ENCODE measurements at places on chromosomes 6 and 20. TPM values are rescaled to one million over a fixed set of nuclear protein-coding genes. Genes with fewer than 3 reads are reported as not detected.
A peak's percentile ranks its signal among the peaks of the same experiment; 100 is the strongest.

GATA5 gene
- 0.67 TPM for total RNA-seq

SLC2A4RG gene
- total RNA-seq = 26.0 TPM

COL21A1 gene
- 4.0 TPM for total RNA-seq

ESR1 gene
- total RNA-seq = 3.5 TPM

PRL gene
- not detected for total RNA-seq

CYP39A1 gene
- total RNA-seq = 11.4 TPM

KCNK5 gene
- 13.5 TPM for total RNA-seq

LAMA2 gene
- 63.8 TPM for total RNA-seq

DNA sequence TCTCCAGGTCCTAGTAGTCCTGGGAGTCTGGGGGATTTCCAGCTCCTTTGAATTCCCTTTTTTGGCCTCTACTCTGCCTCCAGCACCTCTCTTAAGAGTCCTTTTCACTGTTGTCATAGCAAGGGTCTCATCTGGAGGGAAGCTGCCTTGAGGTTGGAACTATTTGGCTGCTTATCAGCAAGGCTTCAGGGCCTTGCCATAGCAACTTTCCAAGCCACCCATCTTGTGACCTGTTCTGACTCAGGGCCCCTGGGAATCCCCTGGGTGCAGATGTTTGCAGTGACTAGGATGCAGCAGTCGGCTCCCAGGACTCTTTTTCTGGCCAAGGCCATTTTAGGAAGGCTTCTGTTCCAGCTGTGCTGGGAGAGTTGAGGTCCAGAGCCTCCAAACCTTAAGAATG, 12.4 kb downstream of the PKIG start:
- H3K4me1 ChIP-seq = no peaks in the 10 kb centered on the region
- no peak overlapping the region for H3K27ac ChIP-seq
- peaks cover 16% of the 10 kb centered on the region for H3K36me3 ChIP-seq
- H3K4me3 ChIP-seq = no peak overlapping the region

DNA sequence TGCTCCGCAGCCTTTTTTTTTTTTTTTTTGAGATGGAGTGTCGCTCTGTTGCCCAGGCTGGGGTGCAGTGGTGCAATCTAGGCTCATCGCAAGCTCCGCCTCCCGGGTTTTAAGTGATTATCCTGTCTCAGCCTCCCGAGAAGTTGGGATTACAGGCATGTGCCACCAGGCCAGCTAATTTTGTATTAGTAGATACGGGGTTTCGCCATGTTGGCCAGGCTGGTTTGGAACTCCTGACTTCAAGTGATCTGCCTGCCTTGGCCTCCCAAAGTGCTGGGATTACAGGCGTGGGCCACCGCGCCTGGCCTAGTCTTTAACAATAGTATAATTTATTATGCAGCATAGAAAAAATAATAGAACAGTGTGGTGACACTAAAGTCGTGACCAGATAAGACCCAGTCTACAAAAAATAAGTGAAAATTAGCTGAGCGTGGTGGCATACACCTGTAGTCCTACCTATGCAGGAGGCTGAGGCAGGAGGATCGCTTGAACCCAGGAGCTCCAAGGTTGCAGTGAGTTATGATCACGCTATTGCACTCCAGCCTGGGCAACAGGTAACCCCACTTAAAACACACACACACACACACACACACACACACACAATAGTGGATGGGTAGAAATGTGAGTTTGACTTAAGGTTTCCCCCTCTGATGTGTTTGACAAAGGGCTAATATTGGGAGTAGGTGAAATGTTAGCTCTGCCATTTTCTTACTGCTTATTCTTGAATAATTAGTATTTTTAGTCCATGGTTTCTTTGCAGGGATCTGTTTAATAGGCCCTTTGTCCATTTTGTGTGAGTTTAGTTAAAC, 6.5 kb downstream of the PIM1 start:
- H3K27me3 ChIP-seq = no peaks in the 10 kb centered on the region
- peaks cover 25% of the 10 kb centered on the region for H3K36me3 ChIP-seq
- peaks cover 21% of the 10 kb centered on the region for H3K4me1 ChIP-seq

- H3K27ac ChIP-seq = no peak overlapping the region
- H3K4me3 ChIP-seq = no peak overlapping the region
- H3K27me3 ChIP-seq = no peaks in the 10 kb centered on the region
These were observed 275.1 kb upstream of the CDH4 start for GRCh38 chr20:60976913-60977312.

DNA sequence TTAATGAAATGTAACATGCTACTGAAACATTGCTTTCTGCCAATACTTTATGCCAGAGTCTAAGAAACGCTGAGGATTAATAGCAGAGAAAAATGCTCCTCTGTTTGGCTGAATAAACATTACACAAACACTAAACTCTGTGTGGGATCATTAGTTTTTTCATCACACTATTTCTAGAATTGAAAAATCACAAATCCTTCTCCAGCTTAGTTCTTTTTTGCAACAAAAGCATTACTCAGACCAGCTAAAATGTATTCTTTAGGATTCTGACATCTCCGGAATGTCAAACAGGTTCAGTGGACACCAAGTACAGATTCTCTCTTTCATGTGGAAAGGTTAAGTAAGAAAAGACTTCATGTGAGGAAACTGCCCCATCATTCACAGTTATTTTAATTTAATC, 226.9 kb downstream of the SIM1 start:
- no peak for DNase-seq
- H3K36me3 ChIP-seq = no peaks in the 10 kb centered on the region
- H3K4me3 ChIP-seq = no peak overlapping the region
- no peaks in the 10 kb centered on the region for H3K27me3 ChIP-seq

GRCh38 chr6:27178860-27179259, 68.6 kb upstream of the PRSS16 start:
- no peaks in the 10 kb centered on the region for H3K36me3 ChIP-seq
- H3K27me3 ChIP-seq = no peaks in the 10 kb centered on the region
- no peak for DNase-seq
- peak overlapping the region; percentile 94 for H3K27ac ChIP-seq

GRCh38 chr6:10719296-10719963, 3.4 kb upstream of the TMEM14C start:
- no peaks in the 10 kb centered on the region for H3K27me3 ChIP-seq
- no peak overlapping the region for H3K27ac ChIP-seq
- H3K4me1 ChIP-seq = peaks cover 15% of the 10 kb centered on the region
- no peaks in the 10 kb centered on the region for H3K36me3 ChIP-seq
- DNase-seq = no peak

- H3K27ac ChIP-seq = no peak overlapping the region
- H3K27me3 ChIP-seq = no peaks in the 10 kb centered on the region
- no peaks in the 10 kb centered on the region for H3K36me3 ChIP-seq
- no peak overlapping the region for H3K4me3 ChIP-seq
- H3K4me1 ChIP-seq = peaks cover 4% of the 10 kb centered on the region
These were observed 206.0 kb upstream of the MARCKS start for GRCh38 chr6:113651120-113651519.

GRCh38 chr6:131226459-131227157, 91.3 kb downstream of the AKAP7 start:
- DNase-seq = no peak
- H3K4me3 ChIP-seq = no peak overlapping the region
- H3K27ac ChIP-seq = no peak overlapping the region
- H3K36me3 ChIP-seq = no peaks in the 10 kb centered on the region
- H3K27me3 ChIP-seq = no peaks in the 10 kb centered on the region

DNA sequence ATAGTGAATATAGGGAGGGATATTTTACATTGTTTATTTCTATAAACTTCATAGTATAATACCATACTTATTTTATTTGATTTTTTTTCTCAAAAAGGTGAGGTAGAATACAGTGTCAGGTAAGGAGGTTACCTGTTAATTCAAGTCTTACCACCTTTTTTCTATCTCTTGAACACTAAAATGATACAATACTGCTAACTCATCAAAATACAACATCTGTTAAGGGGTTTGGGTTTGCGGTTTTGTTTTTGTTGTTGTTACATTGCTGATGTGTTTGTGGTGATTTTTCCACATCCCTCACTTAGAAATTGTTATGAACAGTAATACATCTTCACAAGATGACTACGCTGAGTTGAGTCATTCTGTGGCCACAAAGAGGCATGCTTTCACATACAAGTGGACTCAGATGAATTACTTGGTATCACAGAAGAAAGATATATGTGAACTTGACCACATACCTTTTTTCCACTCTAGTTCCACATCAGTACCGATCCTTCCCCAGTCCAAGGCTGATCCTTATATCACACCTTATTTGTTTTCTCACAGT, 139.4 kb upstream of the ID4 start:
- no peak overlapping the region for H3K27ac ChIP-seq
- H3K4me1 ChIP-seq = no peaks in the 10 kb centered on the region
- no peaks in the 10 kb centered on the region for H3K36me3 ChIP-seq
- no peaks in the 10 kb centered on the region for H3K27me3 ChIP-seq
- H3K4me3 ChIP-seq = no peak overlapping the region

- H3K27me3 ChIP-seq = peaks cover 24% of the 10 kb centered on the region
- H3K36me3 ChIP-seq = no peaks in the 10 kb centered on the region
- DNase-seq = no peak
These were observed 3.4 kb upstream of the DLL1 start for GRCh38 chr6:170294298-170294730.

DNA sequence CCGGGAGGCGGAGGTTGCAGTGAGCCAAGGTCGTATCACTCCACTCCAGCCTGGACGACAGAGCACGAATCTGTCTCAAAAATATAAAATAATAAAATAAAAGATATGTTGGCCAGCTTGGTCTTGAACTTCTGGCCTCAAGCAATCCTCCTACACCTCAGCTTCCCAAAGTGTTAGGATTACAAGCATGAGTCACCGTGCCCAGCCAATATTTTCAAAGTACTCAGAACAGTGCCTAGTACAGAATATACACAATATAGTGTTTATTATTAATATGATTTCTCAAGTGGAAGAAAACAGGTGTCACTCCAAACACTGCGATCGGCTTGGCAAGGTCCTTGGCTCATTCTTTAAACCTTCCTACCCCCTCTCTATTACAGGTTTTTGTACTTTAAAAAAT, 3.1 kb downstream of the FAM210B start:
- H3K4me3 ChIP-seq = no peak overlapping the region
- H3K27ac ChIP-seq = no peak overlapping the region
- H3K36me3 ChIP-seq = peaks cover 15% of the 10 kb centered on the region
- no peaks in the 10 kb centered on the region for H3K27me3 ChIP-seq

DNA sequence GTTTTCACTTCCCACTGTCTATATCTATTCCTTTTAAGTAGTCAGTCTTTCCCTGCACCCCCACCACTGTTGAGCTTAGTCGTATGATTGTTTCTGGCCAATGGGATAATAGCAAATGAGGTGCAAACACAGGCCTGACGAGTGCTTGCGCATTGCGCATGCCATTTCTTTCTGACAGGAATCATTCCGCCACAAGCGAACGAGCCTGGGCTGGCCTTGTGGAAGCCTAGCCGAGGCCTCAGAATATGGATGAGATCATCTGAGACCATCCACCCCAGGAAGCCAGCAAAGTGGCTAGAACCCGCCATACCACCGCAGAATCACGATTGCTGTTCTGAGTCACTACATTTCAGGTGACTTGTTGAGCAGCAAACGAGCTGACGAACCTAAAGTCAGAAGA, 52.2 kb upstream of the PRL start:
- no peak overlapping the region for H3K4me3 ChIP-seq
- no peak overlapping the region for H3K27ac ChIP-seq
- DNase-seq = no peak
- no peaks in the 10 kb centered on the region for H3K27me3 ChIP-seq

DNA sequence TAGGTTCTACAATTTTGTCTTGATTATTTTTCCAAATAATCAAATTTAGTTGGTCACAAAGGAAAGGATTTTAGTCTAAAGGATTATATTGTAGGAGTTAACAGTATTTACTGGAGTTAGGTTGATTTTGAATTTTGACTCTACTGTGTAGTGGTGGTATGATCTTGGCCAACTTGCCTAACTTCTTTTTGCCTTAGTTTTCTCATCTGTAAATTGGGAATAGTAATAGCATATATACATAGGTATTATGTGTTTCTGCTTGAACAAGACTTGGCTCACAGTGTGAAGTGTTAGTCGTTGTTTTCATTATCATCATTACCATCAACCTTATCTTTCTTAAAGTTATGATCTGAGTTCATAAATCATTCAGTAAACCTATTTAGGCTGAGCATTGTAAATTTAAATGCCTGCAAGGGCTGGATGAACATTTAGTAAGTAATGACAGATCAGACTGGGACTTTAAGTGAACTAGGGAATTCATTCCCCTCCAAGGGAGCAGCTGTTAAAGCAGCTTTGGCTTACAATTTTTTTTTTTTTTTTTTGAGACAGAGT, 11.2 kb downstream of the ITCH start:
- H3K4me3 ChIP-seq = no peak overlapping the region
- no peak for DNase-seq
- H3K36me3 ChIP-seq = peaks cover 14% of the 10 kb centered on the region
- H3K27ac ChIP-seq = no peak overlapping the region
- H3K27me3 ChIP-seq = no peaks in the 10 kb centered on the region
- no peaks in the 10 kb centered on the region for H3K4me1 ChIP-seq

Measured in thyroid gland (tissue), 4 donors.